ENCODE measurements at places on chromosomes 3 and 15.

DNA sequence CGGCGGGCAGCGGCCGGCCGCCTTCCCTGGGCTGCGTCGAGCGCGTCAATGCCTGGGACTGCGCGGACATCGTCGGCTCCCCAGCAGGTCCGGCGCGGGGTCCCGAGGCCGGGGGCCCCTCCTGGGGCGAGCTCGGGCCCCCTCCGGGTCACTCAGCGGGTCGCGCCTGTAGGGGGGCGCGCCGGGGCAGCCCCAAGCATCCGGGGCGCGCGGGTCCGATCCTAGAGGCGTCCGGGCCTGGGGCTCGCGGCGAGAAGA is 725 bp downstream of the TLE3 start:
- no peak for DNase-seq

GRCh38 chr3:101828691-101829436 is 20.4 kb upstream of the NFKBIZ start:
- peak; percentile 40 for DNase-seq

DNA sequence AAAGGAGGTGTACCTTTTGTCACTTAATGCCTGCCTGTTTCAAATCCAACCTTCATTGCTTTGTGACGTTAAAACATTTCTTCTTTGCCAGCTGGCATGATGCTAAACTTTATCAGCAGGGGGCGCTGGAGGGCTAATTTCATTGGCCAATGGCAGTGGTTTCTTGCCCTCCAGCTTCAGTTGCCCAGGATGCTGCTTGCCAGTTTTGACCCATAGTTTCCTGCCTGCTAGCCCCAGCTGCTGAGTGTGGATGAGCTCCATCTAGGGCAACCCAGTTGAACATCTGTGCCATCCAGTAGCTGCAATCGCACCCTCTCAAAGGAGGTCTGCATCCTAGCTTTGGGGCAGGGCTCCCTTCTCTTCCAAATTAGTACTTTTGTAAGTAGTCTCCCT is 22.1 kb downstream of the ACKR2 start:
- DNase-seq = peak; percentile 81

GRCh38 chr15:63969652-63970421 is 76.4 kb downstream of the DAPK2 start:
- no peak for DNase-seq

- DNase-seq = no peak
These were observed 48.7 kb downstream of the PPM1L start for GRCh38 chr3:160804762-160805161.

DNA sequence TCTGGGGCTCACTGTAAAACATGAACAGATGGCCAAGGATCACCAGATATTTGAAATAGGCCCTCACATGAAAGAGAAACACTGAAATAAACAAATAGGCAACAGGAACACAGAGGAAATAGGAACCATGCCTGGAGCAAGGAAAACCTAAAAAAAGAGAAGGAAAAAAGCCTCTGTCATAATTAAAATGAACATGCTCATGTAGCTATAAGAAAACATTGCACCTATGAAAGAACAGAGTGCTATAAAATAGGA is 102.4 kb downstream of the RAB11A start:
- no peak for DNase-seq

GRCh38 chr3:149473357-149474249 is 894 bp upstream of the TM4SF4 start:
- no peak for DNase-seq

DNA sequence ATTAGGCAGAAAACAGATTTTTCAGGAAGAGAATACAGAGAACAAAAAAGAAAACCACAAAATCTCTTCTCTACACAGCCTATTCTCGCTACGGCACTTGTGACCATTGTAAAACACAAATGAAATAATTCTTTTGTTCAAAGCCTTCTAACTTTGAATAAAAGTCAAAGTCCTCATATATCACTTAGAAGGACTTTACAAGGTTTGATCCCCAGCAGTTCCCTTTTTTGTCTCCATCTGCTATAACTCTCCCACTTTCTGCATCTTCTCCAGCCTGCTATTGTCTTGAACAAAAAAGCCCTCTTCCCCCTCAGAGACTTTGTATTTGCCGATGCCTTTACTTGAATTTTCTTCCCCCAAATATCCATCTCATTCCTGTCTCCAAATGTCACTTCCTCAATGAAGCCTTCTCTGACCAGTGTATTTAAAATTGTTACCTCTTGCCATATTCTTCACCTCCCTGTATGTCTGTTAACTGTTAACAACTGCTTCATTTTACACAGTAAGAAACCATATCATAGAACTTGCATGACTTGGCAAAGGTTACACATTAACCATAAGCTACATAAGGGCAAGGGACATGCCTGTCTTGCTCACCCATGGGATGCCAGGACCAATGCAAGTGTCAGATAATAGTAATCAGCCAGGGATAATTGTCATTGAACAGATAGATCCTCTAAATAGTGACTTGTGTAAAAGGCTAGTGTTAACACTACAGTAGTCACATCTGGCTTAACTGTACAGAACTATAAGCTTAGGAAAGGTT is 122.4 kb downstream of the CBLB start:
- DNase-seq = no peak

DNA sequence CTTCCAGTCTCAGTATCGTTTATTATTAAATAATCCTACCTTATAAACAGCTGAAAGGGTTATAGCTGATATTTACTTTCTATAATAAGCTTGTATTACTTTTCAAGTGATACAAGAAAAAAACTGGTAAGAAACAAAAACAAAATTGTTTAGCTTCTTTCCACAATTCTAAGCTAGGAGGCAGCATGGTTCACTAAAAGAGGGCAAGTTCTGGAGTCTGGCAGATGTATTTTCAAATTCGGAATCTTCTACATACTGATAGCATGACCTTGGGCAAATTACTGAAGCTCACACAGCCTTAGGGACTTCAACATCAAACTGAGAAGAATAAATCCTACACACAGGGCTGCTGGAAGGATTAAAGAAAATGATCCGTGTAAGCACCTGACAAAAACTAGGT is 15.4 kb downstream of the C15orf62 start:
- DNase-seq = no peak

DNA sequence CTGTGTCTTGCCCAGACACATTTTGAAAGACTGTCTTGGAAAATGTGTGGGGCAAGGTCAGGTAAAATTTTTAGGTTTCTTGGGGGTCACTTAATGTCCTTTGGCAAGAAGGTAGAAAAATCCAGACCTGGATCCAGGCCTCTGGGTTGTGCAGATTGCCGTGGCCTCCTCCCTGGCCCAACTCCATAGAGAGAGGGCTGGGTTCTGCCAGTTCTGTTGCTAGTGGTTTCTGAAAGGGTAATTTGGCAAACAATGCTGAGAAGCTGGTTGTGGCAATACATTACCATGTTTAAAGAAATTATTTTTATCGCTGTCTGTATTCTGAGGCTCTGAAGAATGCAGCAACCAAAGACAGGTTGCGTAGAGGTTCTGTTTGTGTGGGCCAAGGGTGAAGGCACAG is 20.2 kb upstream of the TMEM158 start:
- DNase-seq = no peak

GRCh38 chr15:81030301-81030750 is 29.6 kb downstream of the TLNRD1 start:
- no peak for DNase-seq

- no peak for DNase-seq
These were observed 404.5 kb downstream of the PDCD6IP start for GRCh38 chr3:34202975-34203374.

- no peak for DNase-seq
These were observed 1016.6 kb downstream of the PLOD2 start for GRCh38 chr3:145144361-145144760.

DNA sequence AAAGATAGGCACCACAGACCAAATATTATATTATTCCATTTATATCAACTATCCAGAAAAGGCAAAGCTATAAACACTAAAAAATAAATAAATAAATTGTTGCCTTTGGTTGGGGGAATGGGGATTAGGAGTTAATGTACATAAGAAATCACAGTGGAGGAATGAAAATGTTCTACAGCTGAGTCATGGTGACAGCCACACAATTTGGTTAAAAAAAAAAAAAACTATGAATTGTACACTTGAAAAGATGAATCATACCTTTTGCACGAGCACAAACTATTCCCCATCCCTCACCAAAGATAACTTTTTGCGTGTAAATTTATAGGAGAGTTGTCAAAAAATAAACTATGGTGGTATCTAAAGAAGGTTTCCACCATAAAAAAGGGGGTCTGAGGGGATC is 103.2 kb downstream of the TBC1D5 start:
- DNase-seq = no peak

DNA sequence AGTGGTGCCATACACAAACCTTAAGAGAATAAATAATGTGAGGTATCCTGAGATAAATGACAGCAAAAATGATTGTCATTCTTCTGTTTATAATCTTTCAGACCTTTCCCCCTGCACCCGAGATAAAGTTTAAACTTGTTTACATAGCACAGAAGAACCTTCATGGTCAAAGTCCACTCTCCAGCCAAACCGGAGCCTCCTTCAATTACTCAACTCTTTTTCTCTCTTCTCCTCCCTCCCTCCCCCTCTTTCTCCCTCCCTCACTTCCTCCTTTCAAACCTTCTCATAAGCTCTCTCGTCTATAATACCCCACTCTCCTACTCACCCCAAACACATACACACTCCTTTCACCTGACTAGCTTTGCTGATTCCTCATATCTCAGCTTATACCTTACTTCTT is 198.9 kb downstream of the EFHB start:
- no peak for DNase-seq

GRCh38 chr3:132695422-132695821 is 26.8 kb downstream of the NPHP3 start:
- no peak for DNase-seq

DNA sequence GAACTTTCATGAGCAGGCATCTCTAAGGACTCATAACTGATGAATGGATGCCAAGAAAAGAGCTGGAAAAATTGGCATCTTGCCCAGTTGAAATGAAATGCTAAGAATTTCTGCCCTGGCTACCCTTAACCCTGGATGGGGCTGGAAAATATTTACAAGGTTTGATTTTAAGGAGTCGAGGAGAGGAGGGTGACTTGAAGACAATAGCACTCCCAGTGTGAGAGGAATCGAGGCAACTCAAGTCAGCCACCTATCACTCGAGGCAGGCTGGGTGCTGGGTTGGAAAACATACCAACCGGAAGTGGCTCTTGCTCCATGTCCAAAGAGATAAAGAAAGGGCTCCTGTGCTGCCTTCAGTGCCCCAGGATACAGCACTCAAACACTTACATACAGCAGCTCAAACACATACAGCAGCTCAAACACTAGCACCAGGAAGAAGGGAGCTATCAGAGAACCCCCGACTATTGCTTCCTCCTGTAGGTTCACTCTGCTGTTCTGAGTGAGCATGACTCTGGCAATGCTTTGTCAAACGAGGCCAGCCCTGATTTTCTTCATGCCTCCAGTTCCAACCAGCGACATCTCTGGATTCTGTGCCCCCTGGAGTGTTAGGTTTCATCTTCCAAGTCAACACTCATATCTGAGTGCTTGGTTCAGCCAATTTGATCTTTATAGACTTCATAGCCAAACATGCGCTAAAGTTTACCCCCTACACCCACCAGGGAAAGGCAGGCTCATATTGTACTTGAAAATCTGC is 4.9 kb downstream of the PRICKLE2 start:
- DNase-seq = no peak

GRCh38 chr3:50259432-50260026 is 9.4 kb upstream of the SEMA3B start:
- no peak for DNase-seq

DNA sequence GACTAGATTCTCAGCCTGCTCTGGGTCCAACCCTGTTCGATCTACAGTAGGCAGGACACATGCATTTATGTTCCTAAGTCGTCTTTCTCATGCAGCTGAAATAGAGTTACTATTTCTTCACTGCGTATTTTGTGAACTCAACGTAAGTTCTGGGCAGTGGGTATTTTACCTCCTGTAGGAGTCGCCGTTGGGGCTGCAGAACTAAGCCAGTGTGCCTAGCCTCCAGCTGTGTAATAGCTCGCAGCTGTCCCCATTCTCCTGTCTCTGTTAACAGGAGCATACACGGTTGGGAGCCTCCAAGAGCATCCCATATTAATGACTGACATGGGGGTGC is 58.4 kb upstream of the HRH1 start:
- no peak for DNase-seq

- peak; percentile 47 for DNase-seq
These were observed 709.6 kb upstream of the CFAP20DC start for GRCh38 chr3:59759298-59760031.

DNA sequence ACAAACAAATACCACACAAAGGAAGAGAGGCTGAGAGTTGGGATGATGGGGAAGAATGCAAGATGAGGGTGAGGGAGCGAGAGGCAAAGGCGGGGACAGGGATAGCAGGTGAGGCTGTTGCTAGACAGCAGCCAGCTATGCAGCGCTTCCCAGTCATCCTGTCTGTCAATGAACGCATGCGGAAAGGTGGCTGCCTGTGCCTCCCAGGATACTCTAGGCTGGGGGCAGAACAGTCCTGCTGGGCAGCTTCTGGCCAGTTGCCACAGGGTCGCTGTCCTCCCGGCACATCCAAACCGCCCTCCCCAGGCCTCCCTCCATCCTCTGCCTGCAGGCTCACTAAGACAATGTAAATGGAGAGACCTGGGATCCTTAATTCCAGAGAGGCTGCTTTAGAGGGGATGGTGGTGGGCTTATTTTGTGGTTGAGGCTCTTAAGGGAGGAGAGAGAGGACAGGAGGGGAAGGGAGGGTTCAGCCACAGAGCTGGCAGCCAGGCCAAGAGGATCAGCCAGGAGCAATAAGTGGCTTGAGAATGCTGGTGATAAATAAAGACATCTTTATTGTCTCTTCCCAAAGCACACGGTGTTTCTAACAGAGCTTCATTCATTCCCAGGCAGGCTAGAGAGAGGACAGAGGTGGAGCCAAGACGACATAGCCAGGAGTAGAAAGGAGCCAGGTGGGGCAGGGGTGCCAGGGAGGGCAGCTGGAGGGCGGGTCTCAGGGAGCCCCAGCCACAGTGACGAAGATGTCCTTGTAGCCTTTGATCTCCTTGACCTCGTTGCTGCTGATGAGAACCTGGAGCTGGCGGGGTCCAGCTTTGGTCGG is 9.2 kb upstream of the TGM5 start:
- no peak for DNase-seq

- no peak for DNase-seq
These were observed 101.0 kb upstream of the LINGO1 start for GRCh38 chr15:77733579-77734300.

- no peak for DNase-seq
These were observed 73.3 kb downstream of the NSMCE3 start for GRCh38 chr15:29196290-29196689.

DNA sequence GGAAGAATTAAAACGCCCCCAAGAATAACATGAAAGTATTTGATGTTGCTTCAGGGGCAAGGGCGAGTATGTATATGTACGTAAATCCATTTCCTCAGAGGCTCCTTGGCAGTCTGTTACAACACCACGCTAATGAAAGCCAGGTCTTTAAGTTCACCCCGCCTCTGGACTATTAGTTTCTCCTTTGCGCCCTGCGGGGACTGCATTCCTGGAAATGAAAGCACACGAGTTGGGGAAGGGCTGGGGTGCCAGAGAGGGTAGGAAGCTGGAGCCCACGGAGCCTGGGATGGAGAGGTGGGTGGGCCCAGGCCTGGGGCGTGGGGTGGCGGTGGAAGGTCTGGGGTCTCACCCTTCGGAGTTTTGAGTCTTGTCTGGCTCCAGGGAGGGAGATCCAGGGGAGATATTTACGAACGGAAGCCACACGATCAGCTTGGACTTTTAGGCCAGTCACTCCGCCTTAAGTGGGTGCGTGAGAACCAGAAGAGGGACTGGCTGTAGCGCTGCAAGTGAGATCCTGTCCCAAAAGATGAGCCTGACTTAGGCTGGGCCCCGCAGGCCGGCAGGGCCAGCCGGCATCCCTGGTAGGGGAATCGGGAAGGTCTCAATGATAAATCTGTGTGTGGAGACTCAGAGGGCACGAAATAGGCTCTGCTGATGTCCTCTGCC is 1.6 kb upstream of the PLCL2 start:
- no peak for DNase-seq

GRCh38 chr15:47985568-47985967 is 135.2 kb upstream of the SLC24A5 start:
- no peak for DNase-seq

GRCh38 chr3:5232570-5232969 is 45.1 kb downstream of the EDEM1 start:
- DNase-seq = no peak
